ENCODE measurements at places on chromosomes 1 and 21. TPM values are rescaled to one million over a fixed set of nuclear protein-coding genes. Genes with fewer than 3 reads are reported as not detected.

DNA sequence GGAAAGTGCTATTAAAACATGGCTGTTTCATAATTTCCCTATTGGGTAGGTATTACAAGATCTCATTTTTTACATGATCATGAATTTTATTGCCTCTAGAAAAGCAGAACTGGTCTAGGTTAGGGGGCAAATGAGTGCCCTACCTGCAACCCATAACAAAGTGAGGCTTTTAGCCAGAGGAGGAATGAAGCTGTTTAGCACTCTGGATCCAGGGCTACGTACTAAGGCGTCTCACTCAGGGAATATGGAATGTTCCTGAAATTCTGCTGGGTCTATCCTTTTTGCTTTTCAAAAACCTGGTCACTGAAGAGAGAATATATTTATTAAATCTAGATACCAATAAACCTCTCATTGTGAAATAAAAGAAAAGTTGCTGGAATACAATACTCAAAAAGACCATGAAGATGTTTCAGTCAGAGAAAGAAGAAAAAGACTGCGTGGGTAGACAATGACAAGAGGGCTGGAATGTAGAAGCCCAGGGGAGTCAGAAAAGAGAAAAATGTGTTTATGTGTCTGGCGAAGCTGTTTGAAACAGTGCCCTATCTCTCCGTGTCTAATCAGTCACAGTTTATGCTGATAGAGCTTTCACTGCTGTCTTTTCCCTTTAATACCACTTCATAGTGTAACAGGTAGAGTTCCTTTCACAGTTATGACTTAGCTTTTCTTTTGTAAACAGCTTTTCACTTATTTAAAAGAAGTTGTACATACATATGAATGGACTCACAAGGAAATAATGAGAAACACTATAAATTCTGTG lies 25.0 kb upstream of the SYDE2 start:
- DNase-seq, result no peak

DNA sequence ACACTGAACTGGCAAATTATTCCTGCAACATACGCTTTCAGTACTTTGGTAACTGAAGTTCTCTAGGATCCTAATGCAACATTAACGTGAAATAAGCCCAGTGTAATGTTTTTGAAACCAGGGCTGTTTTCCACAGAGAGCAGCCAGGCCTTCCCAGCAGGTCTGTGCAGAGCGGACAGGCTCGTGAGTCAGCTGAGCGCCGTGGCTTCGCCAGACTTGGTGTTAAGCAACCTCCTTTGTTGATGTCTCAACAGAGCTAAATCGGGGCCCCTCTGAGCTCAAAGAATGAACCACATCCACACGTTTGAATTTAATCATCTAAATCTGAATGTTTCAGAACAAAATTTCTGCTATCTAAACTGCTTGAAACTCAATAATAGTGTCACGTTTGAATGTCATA lies 181.8 kb upstream of the FMN2 start:
- DNase-seq, result no peak

DNA sequence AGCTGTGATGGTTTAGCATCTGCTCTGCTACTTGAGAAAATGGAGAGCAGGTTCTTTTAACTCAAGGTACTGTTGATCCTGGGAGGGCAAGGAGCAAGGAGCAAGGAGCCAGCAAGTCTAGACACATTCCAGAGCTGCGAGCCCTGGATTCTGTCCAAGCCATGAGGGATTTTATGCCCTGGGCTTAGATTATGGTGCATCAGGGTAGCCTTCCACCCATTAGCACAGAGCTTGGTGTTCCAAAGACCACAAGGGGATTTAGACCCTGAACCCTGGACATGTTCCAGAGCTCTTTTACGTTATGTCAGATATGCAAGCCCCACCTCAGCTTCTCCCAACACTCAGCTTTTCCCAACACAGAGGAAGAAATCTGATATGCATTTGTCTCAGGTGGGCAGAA lies 2.0 kb upstream of the OR14I1 start:
- no peak for DNase-seq

Gene MIA3
- total RNA-seq, result 46.5 TPM

Gene CAMK2N1
- 109 TPM for total RNA-seq
